ENCODE measurements at places on chromosomes 3 and 15.

DNA sequence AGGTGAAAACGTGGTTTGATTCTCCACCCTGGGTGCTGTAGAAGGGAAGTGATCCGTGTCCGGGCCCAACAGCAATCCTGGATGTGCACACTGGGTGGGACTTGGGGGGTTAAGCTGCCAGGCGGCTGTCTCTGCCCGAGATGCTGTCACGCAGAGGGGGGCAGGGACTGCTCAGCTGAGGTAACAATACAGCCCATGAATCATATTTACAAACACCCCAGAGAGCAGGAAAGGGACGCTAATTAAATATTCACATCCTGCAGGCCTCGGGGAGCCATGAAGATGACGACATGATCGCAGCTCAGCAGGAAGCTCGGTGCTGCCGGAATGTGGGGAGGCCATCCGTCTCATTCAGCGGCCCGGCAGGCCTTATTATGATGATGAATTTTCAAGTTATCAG is 17.9 kb upstream of the CRABP1 start:
- no peak for DNase-seq

GRCh38 chr3:125002414-125003368 is 53.1 kb downstream of the HEG1 start:
- no peak for DNase-seq

DNA sequence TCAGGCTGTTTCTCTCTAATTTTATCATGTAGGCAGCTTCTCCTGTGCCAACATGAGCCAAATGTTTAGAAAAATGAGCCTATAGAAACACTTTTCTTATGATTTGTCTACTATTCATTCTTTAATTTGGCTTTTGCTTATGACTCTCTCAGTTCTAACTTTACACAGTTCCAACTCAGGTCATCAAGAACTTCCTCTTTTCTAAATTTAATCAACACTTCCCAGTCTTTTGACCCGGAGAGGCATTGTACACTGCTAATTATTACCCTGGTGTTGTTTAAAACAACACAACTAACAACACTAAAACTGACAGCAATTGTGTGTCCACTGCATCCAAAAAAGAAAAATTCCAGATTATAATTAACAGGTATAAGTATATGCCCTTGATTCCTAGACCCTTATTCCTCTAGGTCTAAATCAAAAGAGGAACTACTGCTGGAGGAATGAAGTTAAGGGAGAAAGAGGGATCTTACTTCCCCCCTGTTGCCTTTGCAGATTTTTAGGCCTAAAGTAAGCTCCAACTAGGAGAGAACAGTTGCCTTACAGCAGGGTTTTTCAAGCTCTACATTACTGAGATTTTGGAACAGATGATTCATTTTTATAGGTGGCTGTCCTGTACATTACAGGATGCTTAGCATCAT is 332.2 kb upstream of the GOLIM4 start:
- DNase-seq, result no peak

DNA sequence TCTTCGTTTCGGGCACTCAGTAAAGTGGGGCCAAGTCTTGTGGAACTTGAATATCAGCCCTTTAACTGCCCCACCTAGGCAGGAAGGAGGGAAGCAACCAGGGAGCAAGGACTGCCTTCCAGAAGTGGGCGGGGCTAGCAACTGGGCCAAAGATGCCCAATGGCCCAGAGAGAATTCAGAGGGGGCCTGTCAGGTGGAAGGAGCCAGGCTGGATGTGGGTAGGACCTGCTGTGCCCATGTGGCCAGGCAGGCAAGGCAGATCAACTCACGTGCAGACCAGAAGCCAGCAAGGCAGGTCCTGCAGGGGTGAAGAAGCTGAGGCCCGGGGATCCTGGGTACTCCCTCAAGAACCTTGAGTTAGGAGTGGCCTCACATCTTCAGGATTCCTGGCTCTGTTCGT is 5.5 kb downstream of the MAP6D1 start:
- DNase-seq, result no peak

- no peak for DNase-seq
These were observed 54.2 kb downstream of the ITGA11 start for GRCh38 chr15:68377766-68378165.

DNA sequence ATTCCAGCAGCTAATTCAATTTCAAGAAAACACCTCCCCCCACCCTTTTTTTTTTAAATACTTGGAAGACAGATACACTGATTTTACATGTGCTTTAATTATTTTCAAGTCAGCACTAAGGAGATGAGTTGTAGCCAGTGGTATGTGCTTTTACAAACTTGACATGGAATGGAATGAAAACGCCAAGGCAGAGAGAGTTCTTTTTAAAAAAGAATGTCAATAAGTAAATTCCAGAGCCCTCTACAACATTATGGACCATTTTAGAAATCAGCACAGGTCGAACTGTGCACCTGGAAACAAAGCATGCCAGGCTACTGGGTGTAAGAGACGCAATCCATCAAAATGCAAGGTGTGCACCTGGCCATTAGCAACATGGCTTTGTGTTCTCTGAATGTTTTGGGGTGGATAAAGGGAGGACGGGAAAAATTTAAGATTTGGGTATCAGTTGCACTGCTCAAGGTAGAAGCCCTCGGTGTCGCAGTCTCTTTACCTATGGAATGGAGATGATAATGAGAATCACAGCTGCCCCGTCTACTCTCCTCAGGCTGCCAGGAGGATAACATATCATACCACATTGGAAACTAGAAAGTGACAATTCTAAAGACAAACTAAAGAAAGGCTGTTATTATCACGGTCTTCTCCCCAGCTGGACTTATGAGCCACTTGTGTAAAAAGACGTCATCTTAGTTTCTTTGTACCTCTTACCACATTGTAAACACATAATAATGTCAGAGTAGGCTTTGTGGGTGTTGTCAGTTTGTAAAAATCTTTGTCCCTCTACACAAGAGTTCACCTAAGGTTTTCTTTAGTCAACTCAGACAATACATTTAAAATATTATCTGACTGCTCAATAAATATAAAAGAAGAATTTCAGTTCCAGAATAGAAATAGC is 107.4 kb upstream of the PRICKLE2 start:
- DNase-seq, result no peak

DNA sequence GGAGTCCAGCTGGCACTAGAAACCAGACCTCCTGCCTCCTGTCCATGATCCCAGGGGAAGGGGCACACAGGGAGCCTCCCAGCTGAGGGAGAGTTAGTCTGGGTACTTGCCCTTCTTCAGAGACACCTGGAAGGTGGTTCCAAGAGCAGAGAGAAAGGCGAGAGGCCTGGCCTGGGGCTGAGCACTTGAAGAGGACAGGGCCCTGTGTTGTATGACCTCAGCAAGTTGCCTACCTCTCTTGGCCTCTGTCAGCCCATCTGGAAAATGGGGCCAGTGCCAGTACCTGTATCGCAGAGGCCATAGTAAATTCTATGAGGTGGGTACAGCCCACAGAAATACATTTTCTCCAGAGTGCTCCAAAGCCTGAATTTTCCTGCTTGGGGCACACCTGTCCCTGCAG is 19.5 kb downstream of the PTH1R start:
- DNase-seq, result no peak

- DNase-seq, result no peak
These were observed 152.9 kb upstream of the GOLIM4 start for GRCh38 chr3:168248383-168249204.
